ENCODE measurements at places on chromosomes 12 and 14.

DNA sequence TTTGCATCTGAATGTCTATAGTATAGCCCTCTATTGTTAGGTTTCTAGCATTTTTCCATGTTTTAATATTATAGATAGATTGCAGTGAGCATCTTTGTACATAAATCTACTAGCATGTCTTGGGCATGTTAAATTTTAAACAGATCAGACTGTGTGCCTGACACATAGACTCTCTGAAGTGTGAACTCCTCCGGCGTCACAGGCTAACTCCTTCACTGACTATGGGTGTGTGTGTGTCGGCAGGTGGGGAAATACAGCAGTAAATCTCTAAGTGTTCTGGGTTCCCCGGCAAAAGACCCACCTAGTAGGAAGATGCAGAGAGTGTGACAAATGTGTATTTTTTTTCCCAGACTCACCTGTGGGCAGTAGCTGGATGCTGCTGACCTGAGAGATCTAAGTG lies 2.3 kb downstream of the VWF start:
- DNase-seq, result no peak

DNA sequence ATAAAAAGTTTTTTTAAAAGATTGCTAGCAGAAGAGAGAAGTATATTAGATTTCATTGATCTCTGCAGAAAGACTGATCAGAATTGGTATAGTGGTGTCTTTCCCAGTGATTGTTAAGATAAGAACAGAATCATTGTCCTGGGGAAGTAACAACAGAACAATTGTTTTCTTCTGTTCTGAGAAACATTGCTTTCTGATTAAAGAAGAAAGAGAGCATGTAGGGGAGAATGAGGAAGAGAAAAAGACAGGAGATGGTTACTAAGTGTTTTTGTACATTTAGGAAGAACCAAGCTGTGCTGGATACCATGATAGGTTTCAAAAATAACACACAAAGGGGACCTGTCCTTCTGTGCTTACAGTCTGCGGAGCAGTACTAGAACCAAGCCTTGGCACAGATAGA lies 5.0 kb downstream of the USP30 start:
- DNase-seq, result no peak

DNA sequence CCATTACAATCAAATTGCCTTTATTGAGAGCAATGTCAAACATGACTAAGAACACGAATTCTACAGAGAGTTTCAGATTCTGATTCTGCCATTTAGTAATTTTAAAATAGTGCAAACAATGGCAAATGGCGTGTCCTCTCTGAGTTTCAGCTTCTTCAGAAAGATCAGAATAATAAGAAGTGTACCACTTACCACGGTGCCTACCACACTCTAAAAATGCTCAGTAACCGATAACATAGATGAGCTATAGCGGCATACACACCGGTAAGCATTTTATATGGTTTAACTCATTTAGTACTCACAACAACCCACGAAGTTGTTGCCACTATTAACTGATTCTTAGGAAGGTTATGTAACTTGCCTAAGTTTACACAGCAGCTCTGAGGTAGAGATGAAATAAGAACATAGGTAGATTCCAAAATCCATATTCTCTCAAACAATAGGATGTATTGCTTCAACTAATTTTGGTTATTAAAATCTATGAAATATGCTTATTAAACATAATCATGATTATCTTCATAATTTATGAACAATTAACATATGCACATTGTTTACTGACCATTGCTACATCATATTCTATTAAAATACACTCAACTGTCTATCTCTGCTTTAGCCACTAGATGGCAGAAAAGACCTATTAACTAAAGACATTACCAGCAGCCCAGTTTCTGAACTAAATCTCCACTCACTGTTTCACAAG lies 38.3 kb downstream of the SLC6A15 start:
- no peak for DNase-seq

- DNase-seq, result no peak
Measured at GRCh38 chr14:95185033-95185766, 27.9 kb upstream of the DICER1 start.
